ENCODE measurements at places on chromosomes 7 and 10. TPM values are rescaled to one million over a fixed set of nuclear protein-coding genes. Genes with fewer than 3 reads are reported as not detected.

The KEL gene
- 0.45 TPM for total RNA-seq

The ATRNL1 gene
- 4.1 TPM for total RNA-seq

The COL17A1 gene
- total RNA-seq, result 3.7 TPM

The DYDC2 gene
- not detected for total RNA-seq

The HOXA5 gene
- total RNA-seq, result 25.2 TPM

The CYP2C8 gene
- total RNA-seq, result not detected

The DNAJC9 gene
- 54.0 TPM for total RNA-seq

The AVL9 gene
- 15.7 TPM for total RNA-seq

The ARMH3 gene
- total RNA-seq, result 11.7 TPM

The PAXIP1 gene
- 10.6 TPM for total RNA-seq

The ANK3 gene
- total RNA-seq, result 19.6 TPM

The CALY gene
- total RNA-seq, result not detected

The CDHR1 gene
- total RNA-seq, result 0.50 TPM

The NPSR1 gene
- total RNA-seq, result not detected

The ZNF503 gene
- 2.3 TPM for total RNA-seq

The CRPPA gene
- 1.5 TPM for total RNA-seq

The NODAL gene
- not detected for total RNA-seq

The MKI67 gene
- 83.6 TPM for total RNA-seq

The CADPS2 gene
- total RNA-seq, result 14.6 TPM

The MYO3A gene
- not detected for total RNA-seq

The DEPP1 gene
- 2.9 TPM for total RNA-seq

The SLC18A3 gene
- total RNA-seq, result not detected

The EPO gene
- not detected for total RNA-seq

The SVIL gene
- 27.0 TPM for total RNA-seq

The KAZALD1 gene
- total RNA-seq, result 11.8 TPM

The CDK6 gene
- total RNA-seq, result 163 TPM

The TCAF2 gene
- 4.4 TPM for total RNA-seq

The KIN gene
- 11.0 TPM for total RNA-seq

The TFPI2 gene
- total RNA-seq, result 19.6 TPM

The CHST3 gene
- total RNA-seq, result 17.9 TPM

The ACSM6 gene
- total RNA-seq, result not detected

The ZNF117 gene
- total RNA-seq, result 2.4 TPM

The NPC1L1 gene
- total RNA-seq, result 0.03 TPM

The GDF2 gene
- not detected for total RNA-seq

The NPFFR1 gene
- not detected for total RNA-seq

The PRPS1L1 gene
- not detected for total RNA-seq

The ZNF479 gene
- total RNA-seq, result not detected

The CEP55 gene
- 62.9 TPM for total RNA-seq

The TSPAN13 gene
- 24.3 TPM for total RNA-seq
